ENCODE measurements at places on chromosomes 3 and 15.

GRCh38 chr15:38401701-38402100, 52.2 kb upstream of the FAM98B start:
- DNase-seq, result no peak

DNA sequence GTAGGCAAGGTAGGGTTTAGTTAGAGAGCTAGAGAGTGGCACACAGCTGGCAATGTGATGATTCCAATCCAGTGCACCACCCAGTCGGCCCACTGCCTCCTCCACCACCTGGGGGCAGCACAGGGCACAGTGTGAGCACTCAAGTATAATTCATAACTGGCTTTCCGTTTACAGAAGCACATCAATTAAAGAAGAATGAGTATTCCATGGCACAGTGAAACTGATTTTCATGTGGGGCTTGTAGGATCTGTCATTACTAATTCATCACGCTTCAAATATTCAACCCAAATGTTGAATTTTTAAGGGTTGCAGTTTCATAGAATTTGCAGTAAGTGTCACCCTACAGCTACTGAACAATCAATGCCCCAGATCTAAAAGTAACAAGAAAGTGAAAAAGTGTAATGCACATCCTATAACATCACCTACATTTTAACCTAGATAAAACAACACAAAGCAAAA, 149.9 kb downstream of the IGSF11 start:
- peak; percentile 33 for DNase-seq

DNA sequence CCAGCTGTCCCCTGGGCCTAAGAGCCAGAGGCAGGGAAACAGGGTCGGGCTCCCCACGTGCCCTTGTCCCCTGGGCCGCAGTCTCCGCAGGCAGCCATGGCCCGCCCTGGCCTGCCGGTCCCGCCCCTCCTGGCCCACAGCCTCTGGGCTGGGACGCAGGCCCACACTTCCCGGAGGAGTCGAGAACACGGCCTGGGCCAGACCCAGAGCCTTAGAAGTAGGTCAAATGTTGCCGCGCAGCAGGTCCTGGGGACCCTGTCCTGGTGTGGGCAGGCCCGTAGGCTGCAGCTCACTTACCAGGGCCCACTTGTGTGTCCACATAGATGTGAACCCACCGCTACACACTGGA, 4.3 kb upstream of the MYL3 start:
- DNase-seq, result no peak

DNA sequence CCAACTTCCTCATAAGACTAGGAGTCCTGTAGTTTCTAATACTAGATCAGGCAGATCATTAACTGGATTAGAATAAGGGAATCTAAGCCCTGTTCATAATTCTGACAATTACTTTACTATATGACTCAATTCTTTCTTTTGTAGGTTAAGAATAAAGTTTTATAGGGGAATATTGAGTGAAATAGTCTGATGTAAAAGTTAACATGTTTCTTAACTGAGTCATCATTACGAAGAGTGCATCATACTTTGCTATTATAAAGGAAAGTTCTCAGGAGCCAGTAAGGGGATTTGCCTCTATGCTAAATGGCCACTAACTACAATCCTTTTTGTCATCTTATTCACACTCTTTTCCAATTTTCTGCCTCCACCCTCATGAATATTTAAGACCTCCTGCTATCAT, 63.1 kb downstream of the POLQ start:
- no peak for DNase-seq

DNA sequence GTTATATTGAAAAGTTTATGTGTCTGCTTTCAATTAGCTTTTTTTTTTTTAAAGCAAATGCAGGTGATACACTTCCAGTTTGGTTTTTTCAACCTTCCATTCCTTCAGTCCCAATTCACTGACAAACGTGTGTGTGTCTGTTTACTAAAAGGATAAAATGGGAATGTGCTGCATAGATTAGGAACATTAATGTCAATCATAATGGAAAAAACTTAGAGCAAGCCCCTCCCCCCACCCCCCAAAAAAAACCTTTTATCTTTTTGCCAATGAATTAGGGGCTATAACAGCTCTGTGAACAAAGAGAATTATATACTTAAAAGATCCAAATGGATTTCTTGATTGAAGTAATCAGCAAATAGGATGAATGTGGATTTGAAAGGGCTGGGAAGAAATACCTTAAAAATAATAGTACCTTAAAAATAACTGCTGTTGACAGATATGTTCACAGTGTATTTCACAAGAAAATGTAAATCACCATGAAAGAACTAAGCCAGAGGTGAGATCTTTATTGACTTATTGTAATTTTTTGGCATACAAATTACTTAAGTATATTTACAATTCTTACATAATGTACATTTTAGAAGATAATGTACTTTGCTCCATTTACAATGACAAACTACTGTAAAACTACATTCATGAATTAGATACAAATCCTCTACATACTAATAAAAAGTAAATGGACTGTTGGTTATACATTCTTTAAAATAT, 3.5 kb upstream of the XXYLT1 start:
- DNase-seq, result no peak

DNA sequence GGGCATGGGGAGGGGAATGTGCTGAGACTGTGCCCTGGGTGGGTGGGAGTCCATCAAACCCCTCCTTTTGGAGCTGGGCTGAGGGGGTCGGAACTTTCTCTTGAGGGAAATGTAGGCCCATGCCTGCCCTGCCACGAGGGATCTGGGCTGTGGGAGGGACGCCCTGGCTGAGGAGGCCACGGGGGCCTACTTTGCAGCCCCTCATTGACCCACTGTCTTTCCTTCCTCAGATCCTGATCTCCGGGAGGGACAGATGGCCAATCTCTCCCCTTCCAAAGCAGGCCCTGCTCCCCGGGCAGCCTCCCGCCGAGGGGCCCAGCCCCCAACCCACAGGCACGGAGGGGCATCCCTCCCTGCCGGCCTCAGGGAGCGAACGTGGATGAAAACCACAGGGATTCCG, 25.3 kb downstream of the LOXL1 start:
- DNase-seq, result no peak

GRCh38 chr3:118080889-118081288, 953.8 kb downstream of the IGSF11 start:
- DNase-seq, result no peak

- no peak for DNase-seq
Measured at GRCh38 chr3:73484656-73485248, 140.0 kb downstream of the PDZRN3 start.

- DNase-seq, result no peak
Measured at GRCh38 chr3:159789017-159789416, 199.6 kb upstream of the IL12A start.

DNA sequence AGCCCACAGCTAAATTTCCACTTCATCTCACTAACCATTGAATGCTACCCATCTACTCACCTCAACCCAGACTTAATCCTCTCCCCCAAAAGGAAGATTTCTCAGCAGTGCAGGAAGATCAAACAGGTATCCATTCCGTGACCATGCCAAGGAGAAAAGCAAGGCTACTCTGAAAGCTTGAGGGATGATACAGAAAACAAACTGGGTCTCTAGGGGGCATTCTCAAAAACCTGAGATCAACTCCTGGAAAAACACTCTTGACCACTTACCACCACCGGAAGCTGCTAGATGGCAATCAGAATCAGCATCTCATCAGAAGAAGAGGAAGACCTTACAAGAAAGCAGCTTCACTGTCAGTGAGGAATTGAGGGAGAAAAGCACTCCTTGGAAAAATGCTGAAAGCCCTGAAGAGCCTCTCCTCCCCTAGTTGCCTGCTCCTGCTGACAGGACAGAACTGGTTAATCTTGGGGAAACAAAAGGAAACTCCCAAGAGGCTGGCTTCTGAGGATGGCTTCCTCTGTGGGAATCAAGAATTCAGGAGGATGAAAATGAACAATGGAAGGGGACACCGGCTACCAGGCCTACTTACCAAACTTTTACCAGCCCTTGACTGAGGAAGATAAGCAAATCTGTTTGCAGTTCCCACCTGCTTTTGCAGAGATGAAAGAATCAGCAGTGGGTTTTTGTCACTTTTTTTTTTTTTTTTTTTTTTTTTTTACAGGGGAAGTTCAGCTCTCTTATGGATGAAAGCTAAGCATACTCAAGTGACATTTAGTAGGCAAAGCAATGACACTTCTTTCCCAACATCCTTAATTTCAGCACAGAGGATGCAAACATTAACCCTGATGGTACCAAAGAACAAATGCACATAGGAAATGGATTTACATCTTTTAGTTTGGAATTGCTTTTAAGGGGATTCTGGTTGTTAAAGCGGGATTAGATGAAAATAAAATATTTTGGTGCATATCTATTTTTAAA, at the start of gene ATP8B4:
TSS of gene ATP8B4 (minus strand) at position 171 of the 978 bp plus-strand sequence. CDS start 12,267 bp downstream, outside the sequence.
- no peak for DNase-seq

GRCh38 chr3:197021231-197021630, 8.4 kb downstream of the MELTF start:
- no peak for DNase-seq

DNA sequence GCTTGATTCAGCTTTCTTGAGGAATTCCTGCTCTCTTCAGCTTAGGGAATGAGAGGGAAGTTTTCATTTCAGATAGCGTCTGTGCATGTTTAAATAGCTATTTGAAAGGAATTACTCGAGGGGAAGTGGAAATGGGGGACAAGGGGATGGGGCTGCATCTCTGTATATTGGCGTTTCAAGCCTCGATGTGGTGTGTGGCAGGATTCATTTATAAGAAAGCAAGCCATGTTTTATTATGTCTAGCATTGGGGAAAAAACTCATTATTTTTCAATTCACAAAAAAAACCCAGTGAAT, 1.0 kb downstream of the ATP2C1 start:
- DNase-seq, result no peak

- DNase-seq, result no peak
Measured at GRCh38 chr15:68625853-68626252, 47.1 kb downstream of the CORO2B start.

- DNase-seq, result peak; percentile 57
Measured at GRCh38 chr3:98022978-98023820, 11.9 kb downstream of the GABRR3 start.

- no peak for DNase-seq
Measured at GRCh38 chr3:188432802-188433520, 279.0 kb downstream of the LPP start.

- no peak for DNase-seq
Measured at GRCh38 chr3:171163101-171164066, 136.9 kb upstream of the SLC2A2 start.

GRCh38 chr3:117553461-117553860, 843.9 kb downstream of the TUSC7 start:
- no peak for DNase-seq

GRCh38 chr3:70516076-70516475, 203.6 kb upstream of the MDFIC2 start:
- no peak for DNase-seq

DNA sequence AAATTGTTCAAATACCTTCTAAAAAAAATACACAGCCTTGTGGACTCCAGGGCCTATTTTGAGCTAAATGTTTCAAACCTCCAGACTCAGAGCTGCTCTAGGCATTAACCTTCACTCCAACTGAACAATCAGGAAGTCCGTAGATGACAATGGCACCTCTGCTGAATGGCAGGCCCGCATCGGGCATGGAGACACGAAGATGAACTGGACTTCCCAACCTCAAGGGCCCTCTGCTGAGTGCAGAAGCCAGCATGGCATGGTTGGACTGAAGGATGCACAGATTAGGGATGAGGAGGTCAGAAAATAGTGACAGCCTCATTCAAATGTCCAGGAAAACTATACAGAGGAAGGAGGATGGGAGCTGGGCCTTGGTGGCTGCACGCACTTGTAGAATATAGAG, 2.2 kb downstream of the FAM174B start:
- DNase-seq, result no peak

- no peak for DNase-seq
Measured at GRCh38 chr15:71447328-71448250, 332.3 kb downstream of the THSD4 start.

DNA sequence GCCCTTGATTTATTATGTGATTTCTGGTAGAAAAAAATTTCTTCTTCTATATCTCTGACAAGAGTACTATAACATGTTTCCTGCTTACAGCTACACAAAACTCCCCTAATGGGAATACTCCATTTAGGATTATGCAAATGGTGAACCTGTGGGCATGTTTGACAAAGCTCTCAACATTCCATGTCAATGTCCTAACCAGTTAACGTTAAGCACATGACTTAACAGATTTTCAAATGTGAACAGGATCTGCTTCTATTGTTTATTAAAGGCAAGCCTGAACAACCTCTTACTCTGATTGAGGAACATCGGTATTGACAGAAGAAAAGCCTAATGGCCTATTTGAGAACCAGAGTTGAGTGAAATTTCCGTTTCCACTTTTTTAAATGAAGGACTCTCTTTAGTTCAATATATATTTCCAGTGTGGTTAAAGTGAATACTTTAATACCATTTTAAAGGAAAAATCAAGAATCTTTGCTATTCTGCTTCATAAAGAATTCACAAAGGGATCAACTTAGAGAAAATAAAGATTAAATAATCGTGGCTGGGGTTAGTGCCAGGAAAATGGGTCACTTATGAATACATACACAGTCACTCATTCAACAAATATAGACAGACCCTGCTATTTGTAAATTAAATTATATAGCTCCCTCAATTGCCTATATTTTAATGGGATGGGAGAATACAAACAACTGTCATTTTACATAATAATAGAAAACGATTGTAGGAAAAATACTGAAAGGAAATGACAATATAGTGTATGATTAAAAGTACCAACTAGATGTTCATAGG, 300.3 kb upstream of the CBLB start:
- DNase-seq, result no peak

- DNase-seq, result no peak
Measured at GRCh38 chr3:16928386-16929132, 43.8 kb downstream of the PLCL2 start.

GRCh38 chr15:68223171-68223570, 6.4 kb downstream of the CLN6 start:
- DNase-seq, result no peak

DNA sequence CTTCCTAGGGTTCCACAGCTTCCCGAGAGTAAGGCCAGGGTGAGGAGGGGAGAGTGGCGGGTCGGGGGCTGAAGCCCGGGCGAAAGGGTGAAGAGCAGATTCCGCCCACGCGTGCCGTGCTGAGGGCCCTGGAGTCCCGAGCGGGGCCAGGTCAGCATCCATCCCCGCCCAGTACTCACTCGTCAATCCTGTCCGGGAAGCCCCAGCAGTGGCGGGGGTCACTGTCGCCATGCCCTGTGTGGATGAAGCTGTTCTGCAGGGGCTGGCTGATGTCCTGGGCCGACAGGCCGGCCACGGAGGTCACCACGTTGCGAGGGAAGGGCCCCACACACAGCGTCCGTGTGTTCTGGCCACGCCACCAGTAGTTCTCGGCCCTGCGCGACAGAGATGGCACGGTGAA, 36.3 kb downstream of the TNK2 start:
- no peak for DNase-seq

Measured in activated CD8-positive, alpha-beta memory T cell treated with anti-CD3 and anti-CD28 coated beads for 48 hours (primary cell).